ENCODE measurements at places on chromosomes 13 and 19. TPM values are rescaled to one million over a fixed set of nuclear protein-coding genes. Genes with fewer than 3 reads are reported as not detected.

- DNase-seq: no peak
Observed at GRCh38 chr13:110317496-110318195, 10.6 kb downstream of the COL4A2 start.

DNA sequence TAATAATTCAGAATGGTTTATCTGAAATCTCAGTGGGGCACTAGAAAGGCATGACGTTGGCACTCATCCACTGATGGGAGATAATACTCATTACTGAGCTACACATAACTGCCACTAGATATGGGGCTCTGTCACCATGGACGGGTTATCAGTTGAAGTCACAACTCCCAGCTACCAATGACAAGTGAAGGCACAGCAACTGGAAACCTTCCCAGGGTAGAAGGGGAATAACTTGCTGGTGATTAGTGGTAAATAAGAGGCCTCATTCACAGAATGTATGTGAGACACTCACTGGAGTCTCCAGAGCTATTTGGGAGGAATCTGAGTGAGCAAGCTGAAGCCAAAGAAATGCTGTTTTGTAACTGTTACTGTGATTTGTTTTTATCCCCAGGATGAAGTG is 249.6 kb downstream of the ENOX1 start:
- no peak for DNase-seq

Gene TDRD12
- 1.3 TPM for total RNA-seq

Gene CDC42EP5
- 19.8 TPM for total RNA-seq

DNA sequence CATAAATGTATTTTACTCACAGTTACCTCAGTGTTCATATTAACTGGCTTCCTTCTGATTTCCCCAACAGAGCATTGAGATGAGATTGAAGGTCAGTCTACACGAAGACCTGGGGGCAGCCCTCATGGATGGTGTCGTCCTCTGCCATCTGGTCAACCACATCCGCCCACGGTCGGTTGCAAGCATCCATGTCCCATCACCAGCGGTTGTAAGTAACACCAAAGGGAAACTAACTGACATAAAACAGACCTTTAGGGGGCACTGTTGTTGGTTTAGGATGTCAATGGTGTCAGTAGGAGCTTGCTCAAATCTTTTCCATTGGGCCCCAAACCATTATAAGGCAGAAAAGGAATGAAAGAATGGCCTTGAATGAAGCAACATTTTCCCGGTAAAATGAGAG is 68.2 kb downstream of the ESD start:
- DNase-seq: no peak

- DNase-seq: peak; percentile 81
Observed at GRCh38 chr13:28138756-28139470, 568 bp downstream of the PAN3 start.
